Pancreas (tissue), 10 donors: ENCODE measurements at places on chromosomes 1 and 21. TPM values are rescaled to one million over a fixed set of nuclear protein-coding genes. Genes with fewer than 3 reads are reported as not detected.

GRCh38 chr1:207836591-207837347 lies 74.2 kb downstream of the CD34 start:
- DNase-seq, result no peak

- no peak for DNase-seq
These were observed 661 bp downstream of the PLEKHO1 start for GRCh38 chr1:150150133-150151021.

Gene CACYBP
- 24.2 TPM for total RNA-seq

DNA sequence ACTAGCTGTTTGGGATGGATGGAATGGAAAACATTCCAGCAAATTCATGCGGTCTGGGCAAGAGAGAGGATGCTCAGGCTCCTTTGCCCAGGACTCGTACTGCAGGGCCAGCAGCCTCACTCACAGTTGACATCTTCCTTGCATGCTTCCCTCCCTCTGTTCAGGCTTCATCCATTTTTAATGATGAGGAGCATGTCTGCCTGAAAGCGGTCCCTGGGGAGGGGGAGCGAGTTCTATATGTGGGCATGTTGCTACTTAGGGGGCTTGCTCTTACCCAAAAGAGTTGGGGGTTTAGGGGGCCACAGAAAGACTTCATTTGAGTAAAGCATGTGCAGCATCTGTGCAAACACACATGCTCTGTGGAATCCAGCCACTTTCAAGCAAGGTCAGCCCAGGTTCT lies 98.2 kb downstream of the HMGB4 start:
- no peak for DNase-seq

DNA sequence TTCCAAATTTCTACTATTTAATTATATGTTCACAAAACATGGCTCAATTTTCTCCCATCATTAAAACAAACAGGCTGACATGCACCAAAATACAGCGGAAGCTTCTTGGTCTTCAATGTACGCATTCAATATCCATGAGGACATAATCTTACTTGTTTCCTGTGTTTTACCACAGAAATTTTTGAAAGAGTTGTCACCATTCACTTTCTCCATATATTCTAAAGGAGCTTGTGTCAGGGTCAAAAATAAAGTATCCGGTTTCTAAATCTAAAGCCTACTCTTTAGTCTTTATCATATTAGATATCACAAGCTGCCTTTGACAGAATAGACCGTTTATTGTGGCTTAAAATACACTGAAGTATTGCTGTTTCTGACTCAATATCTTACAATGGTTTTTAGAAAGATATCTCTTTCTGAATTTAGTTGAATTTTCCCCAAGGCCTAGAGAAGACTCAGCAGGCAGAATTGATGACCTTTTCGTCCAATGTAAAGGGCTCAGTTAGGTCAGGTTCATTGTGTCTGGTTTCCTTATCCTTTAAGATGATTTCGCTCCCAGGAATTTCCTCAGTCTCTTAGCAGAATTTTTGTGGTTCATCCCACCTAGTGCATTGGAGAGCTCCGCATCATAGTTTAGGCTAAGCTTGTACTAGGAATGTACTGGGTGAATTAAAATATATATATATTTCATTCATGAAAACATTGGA lies 717.2 kb downstream of the NCAM2 start:
- DNase-seq, result no peak

Gene CALML6
- total RNA-seq, result 1.1 TPM

Gene A3GALT2
- total RNA-seq, result not detected

GRCh38 chr1:186790101-186790500 lies 38.6 kb upstream of the PLA2G4A start:
- DNase-seq, result no peak

Gene OR2L13
- not detected for total RNA-seq

GRCh38 chr1:100995198-100995988 lies 30.2 kb downstream of the DPH5 start:
- DNase-seq, result no peak

GRCh38 chr21:42939582-42940413 lies 14.4 kb upstream of the ERVH48-1 start:
- peak; percentile 90 for DNase-seq

Gene CDC20
- 1.8 TPM for total RNA-seq

- DNase-seq, result no peak
These were observed 41.3 kb downstream of the TTC13 start for GRCh38 chr1:230937371-230937770.

DNA sequence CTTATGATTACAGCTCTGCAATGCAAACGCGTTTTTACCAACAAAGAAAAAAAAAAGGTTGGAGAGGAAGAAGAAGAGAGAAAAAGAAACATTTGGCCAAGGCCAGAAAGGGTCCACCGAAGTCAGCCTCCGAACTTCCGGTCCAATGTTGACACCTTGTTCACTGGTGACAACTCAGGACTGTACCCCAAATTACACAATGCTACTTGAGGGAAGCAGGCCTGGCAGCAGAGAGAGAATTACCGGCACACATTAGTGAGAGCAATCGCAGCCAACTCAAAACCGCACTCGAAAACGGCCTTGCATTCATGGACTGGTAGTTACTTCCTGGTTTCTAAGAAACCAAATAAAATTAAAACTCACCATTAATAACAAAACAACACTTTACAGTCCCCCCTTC lies 652.5 kb downstream of the KIF26B start:
- DNase-seq, result no peak

GRCh38 chr1:199858856-199859255 lies 168.7 kb upstream of the NR5A2 start:
- no peak for DNase-seq

GRCh38 chr1:246786606-246787238 lies 62.5 kb downstream of the SCCPDH start:
- DNase-seq, result no peak

- DNase-seq, result peak; percentile 60
These were observed at the start of gene SAMD13 for GRCh38 chr1:84301004-84301784. Gene SAMD13 (plus strand): TSS chr1:84301708. CDS start chr1:84303235, 1,527 bp downstream.
